ENCODE measurements at places on chromosomes 1 and 21.
A peak's percentile ranks its signal among the peaks of the same experiment; 100 is the strongest.

DNA sequence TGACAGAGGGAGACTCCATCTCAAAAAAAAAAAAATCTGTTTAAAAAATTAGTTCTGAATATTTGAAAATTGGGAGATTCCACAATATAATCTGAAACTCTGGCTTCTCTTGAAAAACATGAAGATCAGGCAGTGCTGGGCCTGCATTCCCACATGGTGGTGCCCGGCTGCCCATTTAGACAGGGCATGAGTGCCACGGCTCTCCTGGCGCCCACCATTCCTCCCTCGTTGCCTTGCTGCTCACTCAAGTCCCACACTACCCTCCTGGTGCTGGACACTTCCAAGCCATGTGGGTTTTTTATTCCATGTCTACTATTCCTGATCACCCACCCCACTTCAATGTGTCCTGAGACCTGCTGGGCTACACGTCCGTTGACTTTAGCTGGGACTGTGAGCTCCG lies 10.8 kb upstream of the MYOM3 start:
- no peak for DNase-seq

- no peak for DNase-seq
Measured at GRCh38 chr1:191752342-191752741, 405.9 kb upstream of the RGS18 start.

GRCh38 chr1:161185282-161185682 lies 8.0 kb upstream of the B4GALT3 start:
- DNase-seq = peak; percentile 59

GRCh38 chr1:93573940-93574469 lies 107.6 kb downstream of the BCAR3 start:
- no peak for DNase-seq
